ENCODE measurements at places on chromosomes 6 and 20. TPM values are rescaled to one million over a fixed set of nuclear protein-coding genes. Genes with fewer than 3 reads are reported as not detected.

- DNase-seq, result no peak
Measured at GRCh38 chr6:109892451-109893435, 85.4 kb upstream of the GPR6 start.

DNA sequence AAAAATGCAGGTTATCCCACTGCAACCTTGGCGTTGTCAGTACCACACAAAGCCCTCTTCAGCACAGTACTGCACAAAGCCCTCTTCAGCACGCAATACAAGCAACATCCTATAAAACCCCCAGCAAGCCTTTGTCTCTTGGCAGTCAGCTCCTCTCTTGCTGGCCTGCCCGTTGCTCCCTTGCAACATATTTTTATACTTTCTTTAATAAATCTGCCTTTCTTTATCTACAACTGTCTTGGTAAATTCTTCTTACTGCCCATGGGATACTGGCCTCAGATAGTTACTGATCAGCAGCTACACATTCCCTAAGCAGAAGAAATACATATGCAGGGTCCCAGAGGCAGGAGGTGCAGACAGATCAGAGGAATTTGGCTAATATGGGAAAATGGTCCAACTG is 70.5 kb upstream of the MAP3K4 start:
- no peak for DNase-seq

- no peak for DNase-seq
Measured at GRCh38 chr6:147178355-147178754, 25.9 kb upstream of the STXBP5 start.

DNA sequence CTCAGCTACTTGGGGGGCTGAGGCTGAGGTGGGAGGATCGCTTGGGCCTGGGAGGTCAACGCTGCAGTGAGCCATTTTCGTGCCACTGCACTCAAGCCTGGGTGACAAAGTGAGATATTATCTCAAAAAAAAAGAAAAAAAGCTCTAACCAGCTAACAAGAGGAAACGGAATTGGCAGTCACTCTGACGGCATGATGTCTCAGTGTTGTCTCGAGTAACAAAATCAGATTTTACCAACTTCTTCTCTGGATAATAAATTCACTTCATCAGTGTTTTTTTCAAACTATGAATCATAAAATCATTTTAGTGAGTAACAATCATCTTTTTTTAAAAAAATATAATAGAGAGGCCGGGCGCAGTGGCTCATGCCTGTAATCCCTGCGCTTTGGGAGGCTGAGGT is 12.6 kb downstream of the KIF16B start:
- no peak for DNase-seq

SLC17A1 gene
- total RNA-seq, result 0.29 TPM
